ENCODE measurements at places on chromosomes 5 and 9.

GRCh38 chr9:96519095-96519494 is 69.1 kb downstream of the HABP4 start:
- no peak for DNase-seq

- DNase-seq = no peak
These were observed 12.5 kb downstream of the LHX6 start for GRCh38 chr9:122216138-122216797.

DNA sequence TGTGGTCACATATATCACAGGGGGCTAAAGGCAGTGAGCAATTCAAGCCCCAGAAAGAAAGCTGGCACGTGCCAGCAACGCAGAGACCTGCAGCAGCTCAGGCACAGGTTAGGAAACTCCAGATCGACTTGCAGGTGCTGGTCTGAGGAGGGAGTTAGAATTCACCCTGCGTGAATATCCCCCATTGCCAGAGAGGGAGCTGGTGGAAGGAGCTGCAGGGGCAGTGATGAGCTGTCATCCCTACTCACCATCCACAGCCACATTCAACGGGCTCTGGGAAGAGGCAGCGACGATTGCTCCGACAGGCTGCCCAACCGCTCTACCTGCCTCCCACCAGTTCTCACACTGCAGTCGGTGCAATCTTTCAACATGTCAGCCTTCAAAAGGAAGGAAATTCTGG is 40.8 kb upstream of the CLK4 start:
- DNase-seq = no peak

- no peak for DNase-seq
These were observed 397.9 kb upstream of the SGCD start for GRCh38 chr5:155929112-155929511.

DNA sequence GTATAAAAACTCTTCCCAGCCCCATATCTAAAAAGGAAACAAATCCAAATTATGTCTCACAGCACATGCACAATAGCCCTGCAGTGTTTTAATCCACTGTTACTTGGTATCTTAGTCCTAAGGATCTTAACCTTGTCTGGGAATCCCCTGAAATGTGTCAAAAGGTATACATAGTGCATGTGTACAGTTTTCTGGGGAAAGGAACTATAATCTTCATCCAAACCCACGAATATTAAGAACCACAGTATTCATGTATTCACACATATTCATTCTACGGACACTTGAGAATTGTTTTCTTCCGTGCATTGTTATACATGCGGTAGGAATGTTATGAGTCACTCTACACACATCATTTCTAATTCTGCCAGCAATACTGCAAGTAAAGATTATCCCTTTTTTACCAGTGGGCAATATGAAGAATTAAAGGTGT is 47.8 kb upstream of the SNX2 start:
- DNase-seq = peak; percentile 57

DNA sequence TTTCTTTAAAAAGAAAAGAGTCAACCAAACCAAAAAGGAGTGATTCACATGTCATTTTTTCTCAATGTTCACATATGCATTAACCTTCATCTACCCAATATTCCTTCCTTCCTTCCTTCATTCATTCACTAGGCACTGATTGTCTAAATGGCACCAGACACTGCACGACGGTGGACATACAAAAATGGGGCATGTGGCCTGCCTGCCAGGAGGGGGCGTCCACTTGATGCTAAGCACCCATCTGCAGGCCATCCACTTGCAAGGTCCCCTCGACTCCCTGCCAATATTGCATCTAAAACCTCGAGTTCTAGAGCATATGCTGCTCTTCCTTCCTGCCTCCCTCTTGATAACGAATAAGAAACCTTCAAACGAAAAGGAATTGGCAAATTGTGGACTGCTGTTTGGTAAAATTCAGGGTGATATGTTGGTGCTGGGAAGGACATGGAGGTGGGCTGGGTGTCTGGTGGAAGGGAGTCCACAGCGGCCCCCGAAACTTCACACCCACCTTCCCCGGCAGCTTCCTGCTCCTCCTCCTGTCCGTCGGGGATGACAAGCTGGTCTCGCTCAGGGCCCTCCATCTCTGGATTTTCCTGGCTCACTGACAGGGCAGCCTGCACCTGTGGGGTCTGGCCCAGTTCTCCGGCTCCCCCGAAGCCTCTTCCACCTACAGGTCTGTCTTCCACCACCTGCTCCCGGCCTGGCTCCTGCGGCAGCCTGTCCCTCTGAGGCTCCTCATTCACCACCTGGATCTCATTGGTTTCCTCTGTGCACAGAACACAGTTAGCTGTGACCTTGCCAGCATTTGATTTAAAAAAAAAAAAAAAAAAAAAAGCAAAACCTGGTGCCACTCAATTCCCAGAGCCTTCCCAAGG is 64.3 kb downstream of the GOLM1 start:
- DNase-seq = peak; percentile 37

DNA sequence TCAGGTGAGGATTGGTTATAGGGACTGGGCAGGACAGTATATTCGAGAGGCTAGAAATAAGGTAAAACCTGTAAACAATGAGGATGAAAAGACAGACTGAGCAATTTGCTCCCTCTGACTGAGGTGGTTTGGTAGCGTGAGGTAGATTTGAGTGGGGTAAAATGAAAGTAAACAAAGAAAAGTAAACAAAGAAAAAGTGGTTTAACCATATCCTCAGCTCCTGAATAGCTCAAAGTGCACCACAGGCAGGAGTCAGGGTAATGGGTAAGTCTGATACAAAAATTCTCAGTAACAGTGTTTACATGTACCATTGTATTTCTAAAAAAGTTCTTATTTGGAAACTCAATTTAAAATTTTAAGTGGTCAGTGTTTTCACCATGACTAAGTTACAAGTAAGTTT is 203.1 kb upstream of the ARRDC3 start:
- no peak for DNase-seq

GRCh38 chr5:3925935-3926334 is 330.3 kb downstream of the IRX1 start:
- no peak for DNase-seq

DNA sequence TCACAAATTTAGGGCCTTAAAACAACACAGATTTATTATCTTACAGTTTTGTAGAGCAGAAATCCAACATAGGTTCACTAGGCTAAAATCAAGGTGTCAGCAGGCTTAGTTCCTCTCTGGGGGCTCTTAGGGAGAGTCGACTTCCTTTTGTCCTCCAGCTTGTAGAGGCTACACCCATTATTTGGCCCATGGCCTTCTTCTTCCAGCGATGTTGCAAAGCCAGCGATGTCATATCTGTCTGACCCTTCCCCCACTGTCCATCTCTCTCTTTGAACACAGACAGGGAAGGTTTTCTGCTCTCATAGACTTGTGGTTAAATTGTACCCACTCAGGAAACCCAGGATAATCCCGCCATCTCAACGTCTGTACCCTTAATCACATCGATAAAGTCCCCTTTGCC is 60.3 kb upstream of the SHB start:
- DNase-seq = no peak

DNA sequence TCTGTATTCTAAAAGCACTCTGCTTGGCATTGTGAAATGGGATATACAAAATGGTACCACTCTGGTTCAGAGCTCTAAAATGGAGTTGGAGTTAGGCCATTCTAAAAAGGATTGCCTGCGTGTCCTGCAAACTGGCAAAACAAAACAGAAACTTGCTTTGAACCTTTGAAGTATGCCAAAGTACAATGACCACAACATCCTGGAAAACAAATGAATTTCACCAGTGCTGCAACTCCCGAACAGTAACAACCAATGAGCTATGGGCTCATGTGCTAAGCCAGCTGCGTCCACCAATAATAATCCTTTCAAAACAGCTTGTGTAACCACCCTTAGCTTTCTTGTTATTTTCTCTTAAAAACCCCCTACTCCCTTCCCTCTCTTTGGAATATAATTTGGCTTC is 88.4 kb upstream of the CXCL14 start:
- DNase-seq = no peak

- DNase-seq = peak; percentile 34
These were observed 77.1 kb upstream of the KLF4 start for GRCh38 chr9:107566611-107567061.

- DNase-seq = peak; percentile 97
These were observed 344.7 kb upstream of the RGMB start for GRCh38 chr5:98428806-98429205.

GRCh38 chr5:54224103-54224826 is 86.1 kb downstream of the ARL15 start:
- DNase-seq = no peak

GRCh38 chr5:124528838-124529237 is 217.6 kb downstream of the ZNF608 start:
- DNase-seq = no peak

DNA sequence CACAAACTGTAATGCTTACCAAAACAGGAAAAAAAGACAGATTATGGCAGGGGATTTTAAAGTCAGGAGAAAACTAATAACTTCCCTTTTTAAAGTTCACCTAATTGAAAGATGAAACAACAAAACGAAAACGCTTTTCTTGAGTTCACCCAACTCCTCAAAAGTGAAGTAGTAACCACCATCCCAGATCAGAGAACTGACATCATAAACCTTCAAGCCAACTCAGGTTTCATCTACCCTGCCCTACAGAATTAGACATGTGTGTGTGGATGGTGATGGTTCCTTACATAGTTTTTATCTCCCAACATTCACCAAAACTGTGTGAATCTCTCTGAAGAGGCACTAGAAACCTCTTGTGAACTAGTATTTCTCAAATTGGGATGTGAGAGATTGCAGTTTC is 195.2 kb upstream of the PTGER4 start:
- no peak for DNase-seq
